ENCODE measurements at places on chromosomes 16 and 17.

- no peak for DNase-seq
Observed at GRCh38 chr17:28926366-28926765, 23.5 kb upstream of the DHRS13 start.

GRCh38 chr17:63960430-63960829 lies 12.3 kb downstream of the SCN4A start:
- no peak for DNase-seq

GRCh38 chr17:44930667-44931066 lies 15.4 kb upstream of the GFAP start:
- DNase-seq: no peak

- no peak for DNase-seq
Observed at GRCh38 chr16:59259074-59259949, 525.2 kb upstream of the GOT2 start.

DNA sequence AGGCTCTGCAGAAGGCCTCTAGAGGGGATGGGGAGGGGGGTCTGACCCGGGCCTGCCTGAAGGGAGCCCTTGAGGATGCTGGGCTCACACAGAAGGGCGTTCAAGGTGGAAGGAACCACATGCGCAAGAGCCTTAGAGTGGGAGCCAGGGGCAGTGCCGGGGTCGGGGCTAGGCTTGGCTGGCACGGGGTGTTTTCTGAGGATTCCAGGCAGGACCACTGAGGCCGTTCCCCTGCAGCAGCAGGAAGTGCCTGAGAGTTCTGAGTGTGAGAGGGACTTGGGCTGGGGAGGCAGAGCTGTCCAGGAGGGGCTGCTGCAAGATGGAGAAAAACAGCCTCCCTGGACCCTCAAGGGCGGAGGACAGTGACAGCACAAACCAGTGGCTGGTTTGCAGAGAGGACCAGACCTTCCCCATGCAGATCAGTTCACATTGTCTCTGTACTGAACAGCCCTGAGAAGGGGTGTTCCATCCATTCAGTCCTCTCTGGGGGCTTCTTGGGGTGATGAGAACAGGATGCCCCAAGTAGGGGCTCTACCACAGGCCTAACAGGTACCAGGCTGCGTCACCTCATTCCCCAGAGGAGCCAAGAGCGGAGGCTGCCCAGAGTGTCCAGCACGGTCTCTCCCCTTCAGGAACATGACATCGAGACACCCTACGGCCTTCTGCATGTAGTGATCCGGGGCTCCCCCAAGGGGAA lies 3.4 kb downstream of the NDRG4 start:
- DNase-seq: no peak

DNA sequence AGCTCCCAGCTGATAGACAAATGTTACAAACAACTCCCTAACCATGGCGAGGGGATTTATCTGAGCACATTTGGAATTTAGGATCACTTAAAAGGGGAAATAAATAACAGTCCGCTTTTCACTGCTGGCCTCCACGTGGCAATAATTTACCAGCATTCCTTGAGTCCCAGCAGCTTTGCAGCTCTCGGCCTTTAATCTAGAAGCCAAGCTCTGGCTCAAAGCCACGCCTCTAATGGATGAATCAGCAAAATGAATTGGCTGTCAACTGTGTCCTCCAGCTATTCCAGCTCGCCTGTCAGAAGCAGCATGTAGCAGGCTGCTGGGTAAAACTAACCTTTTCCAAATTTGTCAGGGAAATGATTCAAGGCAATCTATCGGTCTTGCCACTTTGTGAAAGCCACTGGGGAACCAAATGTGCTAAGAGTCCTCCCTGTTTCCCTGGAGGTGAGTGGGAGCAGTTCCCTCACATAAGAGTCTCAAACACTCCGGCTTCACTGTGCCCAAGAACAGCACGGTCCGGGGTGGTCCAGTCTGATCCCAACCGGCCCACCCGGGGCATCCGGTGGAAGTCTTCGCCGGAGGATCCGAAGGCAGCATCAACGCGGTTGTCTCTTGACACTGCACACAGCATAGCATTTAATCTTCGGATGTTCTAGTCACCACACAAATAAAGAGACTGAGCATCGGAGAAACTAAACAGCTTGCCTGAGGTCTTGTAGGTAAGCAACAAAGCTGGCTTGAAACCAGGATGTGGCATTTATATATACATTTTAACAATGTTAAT lies 143.3 kb downstream of the PARN start:
- peak; percentile 74 for DNase-seq

GRCh38 chr17:42783062-42783790 lies 2.8 kb downstream of the WNK4 start:
- no peak for DNase-seq

GRCh38 chr17:75289832-75290337 lies 652 bp upstream of the SLC25A19 start:
- DNase-seq: no peak

Measured in iPS-NIHi11 (cell line).